Aorta (tissue), 5 donors: ENCODE measurements at places on chromosomes 5 and 9. TPM values are rescaled to one million over a fixed set of nuclear protein-coding genes. Genes with fewer than 3 reads are reported as not detected.

- no peaks in the 10 kb centered on the region for H3K4me1 ChIP-seq
- H3K27me3 ChIP-seq = no peaks in the 10 kb centered on the region
- no peak overlapping the region for H3K4me3 ChIP-seq
- no peak overlapping the region for H3K27ac ChIP-seq
Measured at GRCh38 chr5:69033690-69034089, 60.1 kb upstream of the SLC30A5 start.

The CEL gene
- 3.6 TPM for total RNA-seq

GRCh38 chr5:73382401-73382740, 66.2 kb downstream of the FOXD1 start:
- H3K4me1 ChIP-seq = no peaks in the 10 kb centered on the region
- no peak for DNase-seq
- no peak overlapping the region for H3K27ac ChIP-seq
- no peaks in the 10 kb centered on the region for H3K27me3 ChIP-seq

GRCh38 chr5:144191531-144191930, 20.9 kb downstream of the KCTD16 start:
- DNase-seq = no peak
- no peaks in the 10 kb centered on the region for H3K27me3 ChIP-seq
- H3K27ac ChIP-seq = no peak overlapping the region
- H3K4me3 ChIP-seq = no peak overlapping the region
- no peaks in the 10 kb centered on the region for H3K36me3 ChIP-seq
- H3K4me1 ChIP-seq = no peaks in the 10 kb centered on the region

The SEMA6A gene
- total RNA-seq = 19.8 TPM

The ABO gene
- total RNA-seq = 3.3 TPM

The ANKRD20A1 gene
- 3.0 TPM for total RNA-seq

GRCh38 chr5:54837093-54837492, 148.3 kb downstream of the ESM1 start:
- DNase-seq = no peak
- H3K27ac ChIP-seq = no peak overlapping the region

GRCh38 chr5:135116160-135116561, 82.1 kb upstream of the PITX1 start:
- H3K27me3 ChIP-seq = no peaks in the 10 kb centered on the region
- H3K36me3 ChIP-seq = no peaks in the 10 kb centered on the region
- H3K4me1 ChIP-seq = no peaks in the 10 kb centered on the region
- H3K27ac ChIP-seq = no peak overlapping the region
- DNase-seq = peak; percentile 73

The RARS1 gene
- total RNA-seq = 66.2 TPM

DNA sequence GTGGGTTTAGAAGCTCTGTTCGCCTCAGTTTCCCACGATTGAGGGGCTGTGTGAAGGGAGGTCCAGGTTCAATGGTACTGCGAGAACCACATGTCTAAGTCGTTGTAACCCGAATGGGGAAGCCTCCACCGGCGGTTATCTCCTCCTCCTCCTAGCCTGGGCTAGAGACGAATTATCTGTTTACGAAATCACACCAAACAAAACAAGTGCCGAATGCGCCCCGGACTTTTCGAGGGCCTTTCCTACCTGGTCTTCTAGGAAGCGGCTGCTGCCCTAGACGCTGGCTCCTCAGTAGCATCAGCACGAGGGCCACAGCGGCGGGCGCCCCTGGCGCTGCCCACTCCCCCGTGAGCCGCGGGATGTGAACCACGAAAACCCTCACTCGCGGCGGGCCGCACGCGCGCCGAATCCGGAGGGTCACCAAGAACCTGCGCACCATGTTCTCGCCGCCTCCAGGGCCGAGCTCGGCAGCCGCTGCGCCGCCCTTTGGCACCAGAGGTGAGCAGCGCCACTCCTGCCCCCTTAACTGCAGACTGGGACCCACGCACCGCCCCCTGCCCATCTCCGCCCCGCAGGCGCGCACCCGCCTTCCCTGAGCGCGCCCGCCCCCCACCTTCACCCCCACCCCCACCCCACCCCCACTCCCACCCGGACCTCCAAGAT, at the start of gene CDKN2A:
TSS of gene CDKN2A (minus strand) at position 500 of the 663 bp plus-strand sequence.
- peak within 1 kb of the TSS; percentile 72 for H3K4me3 ChIP-seq
- H3K27me3 ChIP-seq = no peaks in the 10 kb centered on the region
- H3K27ac ChIP-seq = no peak within 1 kb of the TSS
- H3K36me3 ChIP-seq = no peaks in the 10 kb centered on the region

- no peaks in the 10 kb centered on the region for H3K36me3 ChIP-seq
- DNase-seq = no peak
- no peaks in the 10 kb centered on the region for H3K4me1 ChIP-seq
Measured at GRCh38 chr5:152676196-152676595, 271.1 kb upstream of the NMUR2 start.

GRCh38 chr9:77827104-77827784, 179.1 kb upstream of the GNA14 start:
- H3K4me1 ChIP-seq = no peaks in the 10 kb centered on the region
- no peaks in the 10 kb centered on the region for H3K36me3 ChIP-seq
- H3K27ac ChIP-seq = no peak overlapping the region
- DNase-seq = no peak

DNA sequence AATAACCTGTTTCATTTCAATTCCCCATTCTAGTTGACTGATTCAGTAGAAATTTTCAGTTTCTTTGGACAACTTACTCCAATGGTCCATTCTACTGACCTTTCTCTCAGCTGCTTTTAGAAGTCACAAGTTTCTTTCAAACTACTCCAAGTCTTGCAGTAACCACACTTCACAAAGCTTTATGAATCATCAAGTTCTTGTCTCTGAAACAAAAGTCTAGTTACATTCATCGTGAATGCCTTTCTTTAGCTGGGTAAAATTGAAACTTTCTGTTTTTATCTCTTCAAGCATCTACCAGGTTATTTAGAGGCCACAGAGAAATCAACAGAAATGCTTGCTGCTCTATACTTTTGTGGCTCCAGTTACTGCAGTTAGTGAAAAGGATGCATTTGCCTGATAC, 405.4 kb downstream of the TMEM232 start:
- no peaks in the 10 kb centered on the region for H3K36me3 ChIP-seq
- no peaks in the 10 kb centered on the region for H3K27me3 ChIP-seq
- H3K4me1 ChIP-seq = no peaks in the 10 kb centered on the region

DNA sequence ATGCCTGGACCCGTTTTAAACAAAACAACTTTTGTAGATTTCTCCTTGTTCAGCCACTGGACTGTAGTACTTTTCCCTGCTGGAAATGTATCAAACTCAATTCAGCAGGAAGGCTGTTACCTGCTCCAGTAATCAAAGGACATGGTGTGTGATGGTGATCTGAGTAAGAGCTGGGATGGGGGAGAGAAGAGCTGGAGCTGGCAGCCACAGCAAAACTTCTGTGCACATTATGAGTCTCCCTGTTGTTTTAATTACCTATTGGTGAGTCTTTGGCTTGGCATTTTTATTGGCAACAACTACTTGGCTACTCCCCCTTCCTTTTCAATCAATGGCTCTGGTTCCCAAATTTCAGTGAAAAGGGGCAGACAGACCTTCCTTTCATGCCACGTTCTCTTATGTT, 9.7 kb downstream of the NREP start:
- H3K36me3 ChIP-seq = no peaks in the 10 kb centered on the region
- no peak for DNase-seq
- H3K4me1 ChIP-seq = peaks cover 3% of the 10 kb centered on the region
- H3K4me3 ChIP-seq = no peak overlapping the region

The SPATA31A3 gene
- not detected for total RNA-seq

DNA sequence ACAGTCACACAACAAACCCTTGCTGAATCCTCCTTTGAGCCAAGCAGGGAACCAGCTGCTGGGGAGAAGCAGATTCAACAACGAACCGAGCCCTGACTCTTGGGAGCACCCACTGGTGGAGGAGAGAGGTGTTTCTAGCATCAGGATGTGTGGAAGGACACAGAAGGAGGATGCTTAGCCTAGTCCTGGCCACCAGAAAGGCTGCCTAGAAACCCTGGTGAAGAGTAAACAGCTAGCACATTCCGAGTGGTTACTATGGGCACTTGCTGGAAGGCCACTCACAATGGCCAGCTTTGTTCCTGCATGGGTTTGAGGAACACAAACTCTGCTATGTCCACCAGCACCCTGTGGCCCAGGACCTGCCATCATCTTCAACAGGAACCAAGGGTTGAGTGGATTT, 1.8 kb downstream of the TIFAB start:
- H3K36me3 ChIP-seq = no peaks in the 10 kb centered on the region
- H3K4me3 ChIP-seq = no peak overlapping the region
- H3K4me1 ChIP-seq = no peaks in the 10 kb centered on the region

The ACOT12 gene
- 0.45 TPM for total RNA-seq

The C9orf50 gene
- 0.30 TPM for total RNA-seq

GRCh38 chr5:67135381-67135984, 61.1 kb downstream of the CD180 start:
- DNase-seq = no peak
- H3K27ac ChIP-seq = no peak overlapping the region
- peaks cover 5% of the 10 kb centered on the region for H3K36me3 ChIP-seq

The TMC1 gene
- 0.62 TPM for total RNA-seq

GRCh38 chr5:69531406-69531801, 28.6 kb upstream of the GTF2H2C start:
- no peak overlapping the region for H3K27ac ChIP-seq
- DNase-seq = no peak
- no peaks in the 10 kb centered on the region for H3K27me3 ChIP-seq
- H3K36me3 ChIP-seq = no peaks in the 10 kb centered on the region
- H3K4me3 ChIP-seq = no peak overlapping the region
- H3K4me1 ChIP-seq = no peaks in the 10 kb centered on the region

DNA sequence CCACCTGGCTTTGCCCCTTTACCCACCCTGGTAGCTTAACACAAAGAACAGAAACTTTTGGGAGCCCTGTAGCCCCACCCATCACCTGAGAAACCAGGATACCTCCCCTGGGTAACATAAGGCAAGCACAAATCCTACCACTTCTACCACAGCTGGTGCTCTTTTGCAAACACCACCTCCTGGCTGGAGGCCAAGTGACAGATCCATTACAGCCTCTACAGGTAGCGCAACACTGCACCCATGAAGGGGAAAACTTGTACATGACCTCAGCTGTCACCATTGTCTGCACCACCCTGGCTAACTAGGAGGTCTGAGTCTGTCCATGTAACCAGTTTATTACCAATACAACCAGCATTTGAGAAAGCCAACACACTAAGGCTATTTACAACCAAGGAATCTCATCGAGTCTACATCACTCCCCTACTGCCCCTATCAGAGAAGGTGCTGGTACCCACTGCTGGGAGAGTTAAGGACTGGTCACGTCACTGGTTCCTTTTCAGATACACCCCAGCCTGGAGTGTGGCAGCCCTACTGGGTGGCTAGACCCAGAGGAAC, 128.6 kb downstream of the PJA2 start:
- no peaks in the 10 kb centered on the region for H3K27me3 ChIP-seq
- no peaks in the 10 kb centered on the region for H3K36me3 ChIP-seq
- H3K4me1 ChIP-seq = no peaks in the 10 kb centered on the region
- no peak overlapping the region for H3K27ac ChIP-seq
- no peak for DNase-seq

GRCh38 chr9:16515207-16515606, 355.3 kb downstream of the BNC2 start:
- no peak overlapping the region for H3K4me3 ChIP-seq
- no peak for DNase-seq

DNA sequence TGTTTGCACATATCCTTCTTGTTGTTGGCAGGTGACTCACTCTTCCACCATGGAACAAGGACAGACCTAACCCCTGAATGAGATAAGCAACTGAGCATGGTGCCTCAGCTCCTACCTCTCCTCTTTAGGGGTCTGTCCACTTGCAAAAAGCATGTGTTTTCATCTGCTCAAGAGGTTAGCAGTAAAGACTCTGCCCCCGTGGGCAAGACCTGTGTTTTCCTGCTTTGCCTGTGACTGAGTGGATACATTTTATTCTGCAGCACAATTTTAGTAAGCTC, 111.0 kb upstream of the LIFR start:
- H3K4me1 ChIP-seq = peaks cover 6% of the 10 kb centered on the region
- no peak for DNase-seq
- H3K27ac ChIP-seq = no peak overlapping the region
- no peak overlapping the region for H3K4me3 ChIP-seq
- no peaks in the 10 kb centered on the region for H3K36me3 ChIP-seq
- H3K27me3 ChIP-seq = no peaks in the 10 kb centered on the region

- no peak for DNase-seq
- H3K4me3 ChIP-seq = no peak overlapping the region
- H3K27ac ChIP-seq = no peak overlapping the region
- no peaks in the 10 kb centered on the region for H3K27me3 ChIP-seq
- H3K4me1 ChIP-seq = no peaks in the 10 kb centered on the region
Measured at GRCh38 chr5:135851915-135852845, 17.7 kb downstream of the SLC25A48 start.

DNA sequence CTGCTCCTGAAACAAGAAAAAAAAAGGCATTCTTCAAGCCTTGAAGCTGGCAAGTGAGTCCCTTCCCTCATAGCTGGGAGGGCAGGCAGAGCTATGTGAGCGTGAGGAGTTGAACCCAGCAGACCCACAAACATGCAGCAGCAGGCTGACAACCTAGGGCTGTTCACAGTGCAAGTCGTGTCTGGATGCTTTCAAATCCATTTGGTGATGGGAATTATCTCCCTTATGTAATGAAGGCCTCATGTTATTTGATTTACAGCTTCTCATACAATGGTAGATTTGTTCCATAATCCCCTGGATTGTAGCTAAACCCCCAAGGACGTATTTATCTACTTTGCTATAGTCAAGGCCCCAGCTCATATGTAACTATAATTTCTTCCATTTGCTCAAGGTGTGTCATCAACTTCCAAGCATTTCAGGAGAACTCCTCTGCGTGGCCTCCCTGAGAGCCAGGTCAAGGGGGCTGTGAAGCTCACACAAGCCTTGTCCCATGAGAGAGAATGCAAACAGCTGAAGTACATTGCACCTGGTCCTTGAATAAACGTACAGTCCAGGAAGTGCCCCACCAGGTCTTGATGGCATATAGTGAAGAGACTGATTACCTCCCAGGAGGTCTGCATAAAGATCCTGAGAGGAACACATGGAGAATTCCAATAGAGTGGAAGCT, 124.8 kb upstream of the SLC1A3 start:
- DNase-seq = no peak
- no peak overlapping the region for H3K27ac ChIP-seq
- no peaks in the 10 kb centered on the region for H3K36me3 ChIP-seq
- no peaks in the 10 kb centered on the region for H3K4me1 ChIP-seq

DNA sequence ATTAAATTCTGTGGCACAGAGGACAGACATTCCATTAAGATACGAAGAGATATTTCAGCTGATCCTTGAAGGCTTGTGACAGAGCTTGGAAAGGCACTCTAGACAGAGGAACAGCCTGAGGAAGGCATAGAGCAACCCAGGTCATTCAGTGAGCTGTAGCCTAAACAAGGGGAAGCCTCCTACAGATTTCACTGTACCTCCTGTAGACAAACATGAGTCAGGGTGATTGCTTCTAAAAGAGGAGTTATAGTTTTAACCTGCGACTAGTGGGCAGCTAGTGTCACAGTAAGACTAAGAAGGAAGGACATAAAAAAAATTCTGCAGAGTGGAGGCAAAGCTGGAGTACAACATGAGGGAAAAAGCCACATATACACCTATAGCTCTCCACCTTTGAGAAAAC, 43.5 kb upstream of the ANKDD1B start:
- H3K27me3 ChIP-seq = no peaks in the 10 kb centered on the region
- peak overlapping the region; percentile 36 for H3K27ac ChIP-seq
- H3K4me3 ChIP-seq = no peak overlapping the region
- H3K36me3 ChIP-seq = no peaks in the 10 kb centered on the region

The BHMT gene
- total RNA-seq = 0.49 TPM
